ENCODE measurements at places on chromosomes 2 and 18.

DNA sequence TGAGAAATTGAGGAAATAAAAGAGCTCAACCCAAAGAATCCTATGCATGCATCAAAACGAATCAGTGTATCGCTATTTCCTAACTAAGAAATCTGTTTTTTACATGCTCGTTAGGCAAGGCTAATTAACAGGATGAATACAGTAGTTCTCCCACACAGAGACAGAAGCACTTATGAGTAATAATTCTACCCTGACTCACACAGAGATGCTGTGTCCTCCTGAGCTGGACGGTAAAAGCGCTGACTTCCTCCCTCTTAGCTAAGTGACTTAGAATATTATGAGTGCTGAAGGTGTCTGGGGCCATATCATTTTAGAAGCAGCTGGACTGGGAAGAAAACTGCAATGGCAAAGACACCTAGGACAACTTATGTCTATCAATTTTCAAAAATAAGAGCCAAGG is 18.5 kb downstream of the PLEKHM3 start:
- DNase-seq = no peak

DNA sequence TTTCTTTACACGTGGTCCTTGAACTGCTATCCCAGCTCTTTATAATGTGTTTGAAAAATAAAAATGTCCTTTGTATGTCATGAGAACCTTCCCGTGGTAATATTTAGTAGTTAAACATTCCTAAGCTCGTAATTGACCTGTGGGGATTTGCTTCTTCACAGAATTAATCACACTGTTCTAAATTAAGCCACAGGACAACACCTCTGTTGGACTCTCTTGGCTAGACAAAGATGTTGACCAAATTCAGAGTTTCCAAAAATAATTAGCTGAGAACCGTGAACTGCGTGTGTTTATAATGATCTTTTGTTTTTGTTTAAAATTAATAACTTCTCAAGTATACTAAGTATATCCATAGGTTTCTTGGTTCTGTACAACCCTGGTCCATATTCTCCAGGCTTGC is 146.1 kb downstream of the GBX2 start:
- DNase-seq = no peak

DNA sequence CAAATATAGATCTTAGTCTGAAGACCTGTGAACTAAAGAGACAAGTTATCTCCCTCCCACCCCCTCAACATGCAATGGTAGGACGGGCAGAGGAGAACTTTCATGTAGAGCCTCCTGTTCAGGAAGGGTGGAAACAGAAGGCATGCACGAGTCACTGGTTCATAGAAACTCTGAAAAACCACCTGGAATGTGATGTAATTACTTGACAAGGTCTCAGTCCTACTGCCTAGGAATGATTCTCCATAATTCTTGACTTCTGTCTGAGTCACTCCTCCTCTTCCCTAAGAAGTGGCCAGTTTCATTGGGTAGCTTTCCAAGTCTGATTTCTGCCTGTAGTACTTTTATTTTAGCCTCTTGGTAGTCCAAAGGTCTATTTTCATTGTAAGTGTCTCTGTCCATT is 277.3 kb downstream of the PTPRM start:
- DNase-seq = no peak

- DNase-seq = no peak
Observed at GRCh38 chr18:37521510-37522465, 43.8 kb downstream of the CELF4 start.

DNA sequence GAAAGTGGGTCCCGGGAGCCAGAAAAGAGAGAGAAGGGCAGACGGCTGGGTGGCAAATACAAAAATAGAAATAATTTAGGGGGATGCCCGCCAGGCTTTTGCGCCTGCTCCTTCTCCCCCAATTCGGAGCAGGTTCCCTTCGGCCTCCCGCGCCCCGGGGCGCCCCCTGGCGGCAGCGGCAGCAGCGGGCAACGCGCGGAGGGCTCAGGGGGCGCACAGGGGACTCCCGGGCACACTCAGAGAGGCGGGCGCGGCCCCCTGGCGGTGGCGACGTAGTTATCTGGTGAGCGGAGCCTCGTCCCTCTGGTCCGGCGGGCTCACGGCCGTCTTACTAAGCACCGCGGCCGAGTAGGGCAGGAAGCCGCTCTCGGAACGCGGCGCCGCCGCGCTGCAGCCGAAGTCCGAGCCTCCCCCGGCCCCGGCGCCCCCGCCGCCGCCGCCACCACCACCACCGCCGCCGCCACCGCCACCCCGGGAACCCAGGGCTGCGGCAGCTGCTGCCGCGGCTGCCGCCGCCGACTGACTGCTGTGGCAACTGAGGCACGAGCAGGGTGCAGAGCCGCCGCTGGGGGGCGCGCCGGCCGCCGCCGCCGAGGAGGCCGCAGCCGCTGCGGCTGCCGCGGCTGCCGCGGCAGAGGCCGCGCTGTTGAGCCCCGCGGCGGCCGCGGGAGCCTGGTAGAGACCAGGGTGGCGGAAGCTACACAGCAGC is 3.8 kb downstream of the EVX2 start:
- DNase-seq = no peak

DNA sequence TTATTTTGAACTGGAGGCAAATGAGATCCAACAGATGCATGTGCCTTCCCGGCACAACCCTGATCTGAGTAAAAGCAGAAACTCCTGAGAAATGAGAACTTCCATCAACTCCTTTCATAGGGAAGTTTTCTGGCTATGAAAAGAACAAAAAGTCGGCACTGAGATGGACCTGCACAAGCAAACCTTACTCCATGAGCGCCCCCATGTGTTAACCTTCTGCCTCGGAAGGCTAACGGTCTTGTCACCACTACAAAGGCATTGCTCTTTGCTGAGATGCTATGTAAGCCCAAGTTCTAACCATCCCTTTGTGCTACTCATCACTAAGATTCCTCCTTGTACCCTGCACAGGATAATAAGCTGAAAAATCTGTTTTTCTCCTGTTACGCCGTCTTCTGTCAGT is 57.3 kb upstream of the SULT1C3 start:
- peak; percentile 63 for DNase-seq

DNA sequence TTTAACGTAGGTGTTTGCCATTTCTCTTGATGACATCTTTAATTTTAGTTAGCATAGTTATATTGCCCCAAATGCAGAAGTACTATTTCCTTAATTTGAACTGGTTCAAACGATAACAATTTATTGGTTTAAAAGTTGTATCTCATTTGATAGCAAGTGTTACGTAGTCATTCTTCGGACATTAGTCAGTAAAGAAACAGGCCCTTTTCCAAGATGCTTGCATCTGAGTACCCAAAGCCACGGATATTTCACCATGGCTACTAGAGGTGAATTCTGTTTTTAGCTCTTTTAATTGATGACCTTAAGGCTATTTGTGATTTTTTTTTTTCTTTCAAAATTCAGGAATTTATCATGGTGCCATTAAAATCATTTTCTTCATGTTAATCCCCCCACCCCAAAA is 32.1 kb downstream of the GLS start:
- DNase-seq = no peak

- peak; percentile 50 for DNase-seq
Observed at GRCh38 chr2:229133155-229133772, 137.8 kb downstream of the PID1 start.

DNA sequence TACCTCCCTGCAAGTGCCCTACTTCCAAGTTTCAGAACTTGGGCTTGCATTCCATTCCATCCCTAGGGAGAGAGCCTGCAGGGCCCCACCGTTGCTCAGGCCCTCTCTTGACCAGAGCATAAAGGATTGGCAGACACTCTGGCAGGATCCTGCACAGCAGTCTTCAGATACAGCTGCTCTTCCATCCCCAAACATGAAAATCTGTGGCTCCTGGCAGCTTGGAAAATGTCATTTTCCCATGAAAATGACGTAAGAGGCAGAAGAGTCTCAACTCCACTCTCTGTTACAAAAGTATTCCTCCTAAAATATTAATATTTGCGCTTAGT is 162.6 kb downstream of the GFPT1 start:
- no peak for DNase-seq

DNA sequence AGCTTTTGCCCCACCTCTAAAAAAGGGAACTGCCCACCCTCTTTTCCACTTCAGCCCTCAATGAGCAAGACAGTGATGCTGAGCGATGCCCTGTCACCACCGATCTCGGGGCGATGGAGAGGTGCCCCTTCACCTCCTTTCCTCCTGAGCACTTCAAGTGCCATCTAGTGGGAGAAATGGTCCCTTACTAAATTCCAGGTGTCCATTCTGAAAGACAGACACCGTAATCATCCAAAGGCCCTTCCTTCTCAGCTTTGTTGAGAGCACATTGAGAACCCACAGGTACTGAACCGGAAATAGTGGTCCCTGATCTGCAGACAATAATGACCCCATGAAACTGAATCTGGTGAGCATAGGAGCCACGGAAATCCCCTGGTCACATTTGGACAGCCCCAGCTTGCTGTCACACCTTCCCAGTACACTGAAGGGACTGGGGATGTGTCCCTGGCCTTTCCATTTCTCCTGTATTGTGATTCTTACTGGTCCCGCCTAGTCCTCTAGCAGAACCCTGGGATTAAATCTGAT is 38.5 kb downstream of the KCTD18 start:
- DNase-seq = no peak

- DNase-seq = peak; percentile 9
Observed at GRCh38 chr2:65161551-65162100, 31.7 kb upstream of the RAB1A start.

DNA sequence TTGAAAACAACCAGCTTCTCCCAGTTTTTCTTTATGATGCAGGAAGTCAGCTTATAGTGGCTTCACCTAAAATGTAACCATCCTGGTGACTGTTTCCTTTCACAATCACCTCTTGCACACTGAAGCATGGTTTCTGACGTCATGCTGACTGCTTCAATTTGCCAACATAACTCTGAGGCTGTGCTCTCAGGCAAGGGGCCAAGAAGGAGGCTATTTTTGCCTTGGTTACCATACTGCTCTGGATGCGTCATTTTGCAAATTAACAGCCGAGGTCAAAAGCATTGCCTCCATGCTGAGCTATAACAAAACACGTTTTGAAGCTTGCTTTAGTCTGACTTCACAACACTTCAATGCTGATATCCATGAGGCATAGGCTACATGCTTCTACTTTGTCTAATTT is 397.8 kb downstream of the METTL4 start:
- DNase-seq = no peak

GRCh38 chr18:54551590-54551989 is 39.5 kb upstream of the DYNAP start:
- DNase-seq = no peak

GRCh38 chr2:28636491-28636890 is 115.1 kb upstream of the PPP1CB start:
- no peak for DNase-seq

- DNase-seq = no peak
Observed at GRCh38 chr2:197878792-197879191, 74.4 kb downstream of the PLCL1 start.

- no peak for DNase-seq
Observed at GRCh38 chr2:240419723-240420122, 15.7 kb upstream of the GPC1 start.

GRCh38 chr2:17851731-17852585 is 26.5 kb upstream of the KCNS3 start:
- peak; percentile 30 for DNase-seq

GRCh38 chr18:56740645-56741044 is 89.5 kb downstream of the WDR7 start:
- no peak for DNase-seq

- no peak for DNase-seq
Observed at GRCh38 chr2:128269990-128270671, 48.5 kb downstream of the HS6ST1 start.

- no peak for DNase-seq
Observed at GRCh38 chr2:111927723-111928122, 29.3 kb downstream of the MERTK start.

DNA sequence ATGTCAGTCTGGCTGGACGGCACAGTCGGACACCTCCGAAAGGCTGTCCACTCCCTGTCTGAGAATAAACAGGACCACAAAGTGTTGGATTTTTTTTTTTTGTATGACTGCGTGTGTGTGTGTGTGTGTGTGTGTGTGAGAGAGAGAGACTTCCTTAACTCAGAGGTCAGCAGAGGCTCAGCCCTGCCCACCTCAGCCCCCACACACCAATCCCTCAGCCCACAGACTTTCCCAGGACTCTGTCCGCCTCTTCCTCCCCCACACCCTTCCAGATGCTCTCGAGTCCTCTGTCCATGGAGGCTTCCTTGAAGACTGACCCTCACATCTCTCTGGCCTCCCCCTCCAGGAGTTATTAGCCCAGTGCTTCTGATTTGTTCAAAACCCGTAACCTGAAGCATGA is 147.3 kb downstream of the BCL11A start:
- DNase-seq = no peak

DNA sequence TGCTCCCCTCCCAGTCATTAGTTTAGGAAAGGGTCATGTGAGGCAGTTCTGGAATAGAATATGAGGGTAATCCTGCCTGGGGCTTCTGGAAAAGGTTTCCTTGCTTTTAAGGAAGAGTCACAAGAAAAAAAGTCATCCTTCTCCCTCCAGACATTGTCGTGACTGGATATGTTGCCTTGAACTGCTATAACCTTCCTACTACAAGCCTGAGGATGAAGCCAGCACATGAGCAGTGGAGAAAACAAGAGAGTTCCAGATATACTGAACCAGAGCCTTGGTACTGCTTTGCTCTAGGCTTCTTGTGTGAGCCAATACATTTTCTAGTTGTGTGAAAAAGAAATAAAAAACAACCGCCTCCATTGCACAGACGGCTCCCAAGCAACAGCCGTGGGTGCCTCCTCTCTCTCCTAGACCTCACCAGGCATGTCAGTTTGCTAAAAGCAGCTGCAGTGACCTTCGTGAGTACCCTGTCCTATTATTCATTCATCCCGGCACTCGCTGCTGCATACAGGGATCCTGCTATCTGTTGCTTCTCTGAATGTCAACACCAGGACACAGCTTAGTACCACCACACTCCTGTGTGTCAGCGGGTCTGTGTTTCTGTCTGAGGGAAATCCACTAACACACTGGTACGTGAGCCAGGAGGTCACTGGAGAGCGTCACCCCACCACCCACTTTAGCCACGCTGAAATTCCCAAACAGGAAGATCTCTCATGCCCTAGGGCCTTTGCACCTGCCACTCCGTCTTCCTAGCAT is 186.7 kb downstream of the KLHL29 start:
- no peak for DNase-seq

DNA sequence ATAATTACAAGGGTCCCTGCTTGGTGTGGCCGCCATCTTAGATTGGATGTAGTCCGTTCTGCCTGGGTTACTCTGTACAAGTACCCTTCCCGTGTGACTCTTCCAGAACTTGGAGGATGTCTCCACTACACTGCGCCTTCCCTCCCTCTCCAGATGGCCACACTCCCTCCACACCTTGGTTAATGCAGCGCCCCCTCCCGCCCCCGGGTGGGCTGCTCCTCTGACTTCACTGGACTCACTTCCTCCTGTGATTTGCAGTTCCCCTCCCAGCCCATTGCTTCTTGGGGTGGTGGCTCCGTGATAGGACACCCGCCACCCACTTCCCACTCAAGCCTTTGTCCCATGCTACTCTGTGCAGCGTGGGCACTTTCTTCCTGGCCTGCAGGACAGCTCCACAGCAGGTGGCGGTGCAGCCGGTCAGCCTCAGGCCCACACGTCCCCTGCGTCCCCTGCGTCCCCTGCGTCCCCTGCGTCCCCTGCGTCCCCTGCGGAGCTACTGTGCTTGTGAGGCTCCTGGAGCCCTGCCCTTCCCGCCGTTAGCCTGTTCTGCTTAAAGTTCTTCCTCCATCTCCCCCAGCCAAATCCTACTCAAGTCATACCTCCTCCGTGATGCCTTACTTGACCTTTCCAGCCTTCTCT is 130.5 kb upstream of the SIX3 start:
- DNase-seq = no peak
